ENCODE measurements at places on chromosomes 4 and X. TPM values are rescaled to one million over a fixed set of nuclear protein-coding genes. Genes with fewer than 3 reads are reported as not detected.
A peak's percentile ranks its signal among the peaks of the same experiment; 100 is the strongest.

DNA sequence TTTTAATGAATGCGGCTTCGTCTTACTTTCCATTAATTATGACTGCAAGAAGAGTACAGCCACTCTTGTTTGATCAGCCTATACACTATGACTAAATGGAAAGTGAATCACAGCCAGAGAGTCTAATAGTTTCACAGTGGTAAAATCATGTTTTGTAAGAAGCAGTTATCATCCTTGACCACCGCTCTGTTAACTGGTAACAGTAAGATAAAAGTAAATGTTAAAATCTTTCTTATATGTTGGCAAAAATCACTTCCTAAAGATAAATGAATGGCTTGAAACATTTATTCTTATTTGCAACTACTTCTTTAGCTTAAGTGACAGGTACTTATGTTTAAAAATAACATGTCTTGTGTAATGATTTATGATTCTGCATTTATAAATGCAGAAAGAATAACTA is 13.2 kb downstream of the GALNT7 start:
- DNase-seq: no peak

The NXF2 gene
- not detected for polyA plus RNA-seq

The HMGB2 gene
- 150 TPM for polyA plus RNA-seq

The SMR3B gene
- polyA plus RNA-seq: not detected

DNA sequence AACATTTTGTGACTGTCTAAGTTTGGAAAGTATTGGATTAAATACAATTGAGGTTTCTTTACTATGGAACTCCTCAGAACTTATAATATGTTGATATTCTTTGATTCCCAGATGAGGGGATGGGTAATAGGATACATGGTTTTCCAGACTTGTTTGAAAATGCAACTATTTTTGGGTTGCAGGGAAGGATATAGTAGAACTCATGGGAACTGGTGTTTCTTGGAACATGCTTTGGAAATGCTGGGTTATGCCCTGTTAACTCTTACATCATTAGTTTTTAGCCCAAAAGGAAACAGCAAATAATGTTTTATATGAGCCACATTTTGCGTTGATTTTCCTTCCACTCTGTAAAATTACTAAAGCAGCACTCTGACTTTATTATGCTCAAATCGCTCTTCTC is 41.9 kb downstream of the HPF1 start:
- DNase-seq: no peak

- DNase-seq: no peak
These were observed 33.1 kb downstream of the LEF1 start for GRCh38 chr4:108135549-108136209.

GRCh38 chr4:153988492-153989363 is 199.8 kb upstream of the SFRP2 start:
- DNase-seq: no peak

DNA sequence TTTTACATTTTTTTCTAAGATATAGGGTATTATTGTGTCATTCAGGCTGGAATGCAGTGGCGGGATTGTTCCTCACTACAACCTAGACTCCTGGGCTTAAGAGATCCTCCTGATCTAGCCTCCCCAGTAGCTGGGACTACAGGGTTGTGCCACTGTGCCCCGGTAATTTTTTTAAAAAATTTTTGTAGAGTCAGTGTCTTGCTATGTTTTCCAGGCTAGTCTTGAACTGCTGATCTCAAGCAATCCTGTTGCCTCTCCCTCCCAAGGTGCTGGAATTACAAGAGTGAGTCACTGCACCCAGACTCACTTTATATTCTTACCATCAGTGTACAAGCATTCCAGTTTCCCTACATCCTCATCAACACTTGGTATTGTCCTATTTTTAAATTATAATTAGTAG is 156.4 kb upstream of the GYPA start:
- DNase-seq: no peak

- DNase-seq: no peak
These were observed 145.1 kb downstream of the RBM47 start for GRCh38 chr4:40484346-40485090.

DNA sequence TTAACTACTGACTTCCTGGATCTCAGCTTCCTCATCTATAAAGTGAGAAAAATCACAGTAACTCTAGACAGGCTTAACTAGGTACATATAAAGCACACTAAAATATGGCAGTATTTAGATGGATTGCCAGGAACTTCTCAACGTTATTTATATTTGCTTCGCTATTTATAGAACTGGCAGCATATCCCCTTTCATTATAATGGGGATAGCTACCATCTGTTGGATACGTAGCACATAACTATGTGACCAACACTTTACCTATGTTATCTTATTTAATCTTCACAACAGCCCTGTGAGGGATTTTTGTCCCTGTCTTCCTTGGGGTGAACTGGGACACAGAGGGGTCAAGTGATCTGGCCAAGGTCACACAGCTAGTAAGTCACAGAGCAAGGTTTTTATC is 64.6 kb downstream of the ENPEP start:
- DNase-seq: no peak

GRCh38 chr4:85489273-85489981 is 14.5 kb downstream of the ARHGAP24 start:
- no peak for DNase-seq

- DNase-seq: no peak
These were observed 849.1 kb upstream of the SLIT2 start for GRCh38 chr4:19402581-19403065.

The NDP gene
- not detected for polyA plus RNA-seq

The RTL3 gene
- polyA plus RNA-seq: not detected

GRCh38 chr4:176002007-176002613 is 63.5 kb upstream of the WDR17 start:
- no peak for DNase-seq

DNA sequence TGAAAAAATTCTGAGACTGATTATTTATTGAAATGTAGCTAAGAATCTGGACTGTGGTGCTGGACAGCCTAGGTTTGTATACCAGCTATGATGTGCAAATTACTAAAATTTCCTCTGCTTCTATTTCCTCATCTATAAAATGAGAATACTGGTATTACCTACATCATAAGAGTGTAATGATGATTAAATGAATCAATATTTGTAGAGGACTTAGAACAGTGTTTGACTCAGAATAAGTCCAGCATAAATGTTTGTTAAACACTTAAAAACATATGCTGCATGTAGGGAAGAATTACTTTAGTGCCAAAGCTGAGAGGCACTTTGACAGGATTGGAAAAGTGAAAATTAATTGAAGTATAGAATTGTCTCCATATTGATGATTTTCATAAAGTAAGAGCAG is 55.3 kb upstream of the TMPRSS11F start:
- DNase-seq: no peak

DNA sequence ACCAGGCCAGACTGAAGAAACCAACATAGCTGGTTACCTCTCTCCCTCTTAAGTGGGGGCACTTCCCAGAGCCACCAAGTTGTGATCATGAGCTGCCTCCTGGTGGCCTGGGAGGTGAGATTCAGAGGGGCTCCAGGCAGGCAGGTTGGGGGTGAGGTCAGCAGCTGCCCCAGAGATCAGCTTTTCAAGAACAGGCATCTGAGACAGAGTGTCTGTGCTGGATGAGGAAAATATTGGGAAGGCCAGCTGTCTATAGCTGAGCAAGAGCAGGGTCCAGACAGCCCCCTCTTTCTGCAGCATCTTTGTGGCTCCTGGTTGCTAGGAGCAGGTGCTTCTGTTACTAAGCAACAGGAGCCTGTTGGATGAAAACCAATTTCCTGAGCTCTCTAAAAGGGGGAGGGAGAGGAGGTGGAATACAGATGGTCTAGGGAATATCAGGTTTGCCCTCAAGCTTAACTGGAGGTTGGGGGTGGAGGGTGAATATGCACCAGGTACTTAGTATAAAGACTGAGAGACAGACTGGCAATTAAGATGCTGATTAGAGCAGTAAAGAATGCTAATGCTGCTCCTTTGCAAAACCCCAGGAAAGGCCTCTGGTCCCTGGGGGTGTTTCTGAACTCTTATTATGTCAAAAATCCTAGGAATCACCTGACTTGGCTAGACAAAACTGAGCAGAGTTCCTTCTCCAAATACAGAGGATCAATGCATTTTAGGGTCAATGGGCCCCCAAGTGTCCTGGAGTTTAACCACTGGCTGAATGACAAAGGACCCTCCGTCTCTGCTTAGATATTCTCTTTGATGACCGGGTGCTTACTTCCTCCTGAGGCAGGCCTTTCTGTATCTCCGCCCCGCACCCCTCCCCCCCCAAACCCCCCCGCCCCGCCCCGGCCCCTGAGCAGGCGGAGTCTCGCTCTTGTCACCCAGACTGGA is 21.4 kb downstream of the ZCCHC13 start:
- DNase-seq: no peak

The CPLX1 gene
- not detected for polyA plus RNA-seq

- DNase-seq: no peak
These were observed 2.8 kb upstream of the SEL1L3 start for GRCh38 chr4:25865586-25865985.

The AMER1 gene
- 0.06 TPM for polyA plus RNA-seq

DNA sequence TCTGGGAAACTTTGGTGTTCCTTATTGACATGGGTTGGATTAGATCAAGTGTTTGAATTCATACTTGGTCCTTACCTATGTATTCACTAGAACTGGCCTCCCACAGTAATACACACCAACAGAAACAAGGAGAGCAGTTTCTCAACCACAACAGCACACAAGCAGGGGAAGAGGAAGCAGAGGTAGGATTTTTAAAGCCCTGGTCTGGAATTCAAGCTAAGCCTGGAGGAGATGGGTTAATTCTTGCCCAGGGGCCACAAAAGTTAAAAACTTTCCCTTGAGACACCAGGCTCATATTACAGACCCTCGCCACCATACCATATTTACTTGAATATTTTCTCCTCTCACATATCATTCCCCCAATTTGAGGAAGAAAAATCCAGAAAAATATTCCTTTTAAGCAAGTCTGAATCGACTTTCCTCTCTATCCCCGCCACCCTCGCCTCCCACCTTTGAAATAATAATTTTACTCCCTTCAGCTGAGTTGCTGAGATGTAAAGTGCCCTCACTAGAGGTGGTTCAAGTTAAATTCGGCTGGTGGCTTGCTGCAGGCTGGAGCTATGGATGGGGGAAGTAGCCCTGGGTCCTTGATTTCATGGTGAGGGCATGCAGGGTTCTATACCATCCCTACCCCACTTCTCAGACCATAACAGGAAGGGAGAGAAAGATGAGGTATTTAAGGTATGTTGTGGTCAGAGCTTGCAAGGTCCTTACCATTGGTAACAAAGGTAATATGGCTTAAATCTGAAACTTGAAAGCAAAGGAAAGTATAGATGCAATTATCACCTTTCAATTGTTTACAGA is 440.2 kb downstream of the INPP4B start:
- peak; percentile 3 for DNase-seq

The TSPAN7 gene
- polyA plus RNA-seq: not detected

GRCh38 chr4:41058426-41058825 is 155.9 kb downstream of the APBB2 start:
- DNase-seq: no peak

DNA sequence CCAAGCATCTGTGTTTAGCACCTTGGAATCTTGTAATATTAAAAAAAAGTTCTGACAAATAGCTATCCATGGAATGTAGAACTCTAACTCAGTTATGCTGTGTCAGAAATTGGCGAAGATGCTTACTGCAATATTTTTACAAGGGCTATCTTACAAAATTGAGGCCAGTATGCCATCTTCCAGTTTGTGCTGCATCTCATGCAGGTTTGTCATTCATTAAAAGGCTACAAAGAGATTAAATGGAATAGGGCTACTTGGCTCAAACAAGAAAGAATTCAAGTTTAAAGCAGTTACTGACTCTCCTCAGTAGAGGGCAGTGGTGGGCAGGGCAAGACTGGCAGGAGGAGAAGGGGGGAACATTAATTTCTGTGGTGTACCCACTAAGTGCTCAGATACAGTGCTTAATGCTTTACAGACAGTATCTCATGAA is 66.5 kb downstream of the SHROOM4 start:
- DNase-seq: no peak
